IMR-90 (cell line): ENCODE measurements at places on chromosomes 2 and 18. TPM values are rescaled to one million over a fixed set of nuclear protein-coding genes. Genes with fewer than 3 reads are reported as not detected.

Gene KLHL29
- total RNA-seq, result 2.0 and 2.5 TPM in 2 replicates

Gene UGT1A10
- not detected in 2 replicates for total RNA-seq

Gene NCKAP5
- 3.9 and 5.3 TPM in 2 replicates for total RNA-seq

Gene SF3B1
- total RNA-seq, result 706 and 942 TPM in 2 replicates

Gene UPP2
- not detected in 2 replicates for total RNA-seq

Gene E2F6
- 10.9 and 11.7 TPM in 2 replicates for total RNA-seq

Gene AQP12A
- not detected in 2 replicates for total RNA-seq

Gene SERPINB2
- 34.4 and 43.0 TPM in 2 replicates for total RNA-seq

Gene SLC4A3
- 0.90 and 1.1 TPM in 2 replicates for total RNA-seq
